Fibroblast of lung (primary cell): ENCODE measurements at places on chromosomes 12 and 14. TPM values are rescaled to one million over a fixed set of nuclear protein-coding genes. Genes with fewer than 3 reads are reported as not detected.
A peak's percentile ranks its signal among the peaks of the same experiment; 100 is the strongest.

DNA sequence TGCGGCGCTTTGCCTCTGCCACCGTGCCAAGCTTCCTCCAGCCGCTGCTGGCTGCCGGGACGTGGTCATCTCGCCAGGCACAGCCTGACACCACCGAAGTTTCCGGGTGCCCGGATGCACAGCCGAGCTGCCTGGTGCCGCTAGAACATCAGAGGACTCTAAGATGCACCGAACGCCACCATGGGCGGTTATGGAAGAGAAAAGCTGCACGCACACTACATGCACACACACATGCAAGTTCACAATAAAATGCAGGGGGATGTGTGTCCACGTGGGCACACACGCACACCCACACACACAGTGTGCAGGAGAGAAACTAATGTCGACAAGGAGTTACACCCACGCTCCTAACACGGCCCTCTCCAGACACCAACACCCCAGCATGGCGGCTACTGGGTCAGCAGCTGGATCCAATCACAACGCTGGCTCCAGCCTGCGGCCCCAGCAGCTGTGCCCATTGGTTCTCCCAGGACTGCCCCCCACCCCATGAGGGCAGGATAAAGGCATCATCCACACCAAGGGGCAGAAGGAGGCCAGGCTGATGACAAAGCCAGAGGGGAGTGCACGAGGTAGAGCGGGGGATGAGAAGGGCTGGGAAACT, 82.7 kb downstream of the BCL11B start:
- DNase-seq = no peak

DNA sequence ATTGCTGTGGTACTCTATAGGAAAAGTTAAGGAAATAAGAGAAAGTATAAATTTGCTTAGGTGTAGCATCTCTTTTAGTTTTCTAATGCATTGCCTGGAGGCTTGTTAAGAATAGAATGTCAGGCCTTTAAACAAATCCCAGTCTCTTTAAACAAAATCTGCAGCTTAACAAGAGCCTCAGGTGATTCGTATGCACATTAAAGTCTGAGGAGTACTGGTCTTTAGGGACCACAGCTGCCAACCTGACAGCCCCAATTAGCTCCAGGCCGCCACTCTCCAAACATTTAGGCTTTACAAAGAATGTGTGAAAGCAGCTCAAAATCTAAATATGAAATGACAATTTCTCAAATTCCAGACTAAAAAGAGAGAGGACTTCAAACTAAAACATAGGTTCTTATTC, 35.7 kb downstream of the PAWR start:
- no peak for DNase-seq

The SLCO1B1 gene
- not detected in 2 replicates for total RNA-seq

The CDKN1B gene
- total RNA-seq = 50.9 and 58.0 TPM in 2 replicates

DNA sequence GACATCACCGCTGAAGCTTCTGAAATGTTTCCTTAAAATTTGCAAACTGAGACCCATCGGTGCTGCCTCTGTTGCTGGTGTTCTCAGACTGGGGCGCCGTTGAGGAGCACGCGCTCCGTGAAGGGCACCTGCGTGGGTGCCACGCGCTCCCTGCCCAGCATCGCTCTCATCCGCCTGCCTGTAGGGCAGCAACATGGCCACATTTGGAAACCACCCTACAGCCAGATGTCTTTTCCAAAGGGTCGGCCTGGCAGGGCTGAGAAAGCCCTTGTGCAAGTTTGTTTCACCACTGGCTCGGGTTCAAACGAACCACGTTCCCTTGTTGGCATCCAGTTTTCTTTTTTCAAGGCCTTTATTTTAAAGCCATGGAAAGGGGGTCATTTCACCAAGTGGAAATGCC, 13.9 kb downstream of the ADGRD1 start:
- DNase-seq = no peak

- DNase-seq = peak; percentile 85
These were observed 9.4 kb downstream of the TNFRSF1A start for GRCh38 chr12:6332459-6332858.

- DNase-seq = no peak
These were observed 501.2 kb downstream of the PCNX1 start for GRCh38 chr14:71408362-71409030.

The ATP2B1 gene
- total RNA-seq = 101 and 141 TPM in 2 replicates

- DNase-seq = no peak
These were observed 102.8 kb upstream of the MUCL1 start for GRCh38 chr12:54751493-54751892.

The EML1 gene
- total RNA-seq = 36.2 and 74.5 TPM in 2 replicates

- DNase-seq = no peak
These were observed 127.0 kb downstream of the ADCK1 start for GRCh38 chr14:77926942-77927341.

The JPH4 gene
- total RNA-seq = not detected in 2 replicates

GRCh38 chr14:78512021-78512420, 341.8 kb downstream of the NRXN3 start:
- no peak for DNase-seq

DNA sequence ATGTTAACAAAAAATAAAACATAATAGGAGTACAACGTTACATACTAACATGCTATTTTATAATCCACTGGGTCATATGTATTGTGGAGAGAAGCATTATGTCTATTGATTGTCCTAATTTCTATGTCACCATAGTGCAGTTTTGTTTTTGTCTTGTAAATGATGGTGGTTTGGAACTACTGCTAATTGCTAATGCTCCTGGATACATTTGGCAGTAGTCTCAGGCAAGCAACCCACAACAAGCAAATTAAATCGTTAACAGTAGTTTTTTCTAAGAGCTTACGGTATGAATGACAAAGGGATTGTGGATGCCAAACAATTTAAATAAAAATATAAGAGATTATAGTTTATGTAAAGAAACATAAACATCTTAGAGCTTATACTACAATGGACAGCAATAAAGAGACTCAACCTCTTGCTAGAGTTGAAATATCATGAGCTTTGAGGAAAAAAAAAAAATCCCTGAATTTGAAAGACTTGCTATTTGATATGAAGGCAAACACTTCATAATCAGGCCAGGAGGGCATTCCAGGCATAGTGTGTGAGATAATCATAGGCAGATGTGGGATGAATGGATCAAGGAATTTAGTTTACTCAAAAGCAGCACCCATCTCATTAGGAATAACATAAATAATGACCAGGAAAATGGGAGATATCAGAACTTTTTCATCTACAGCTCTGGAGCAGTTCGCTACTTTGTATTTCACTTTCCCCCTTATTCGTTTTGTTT, 181.3 kb downstream of the CCDC59 start:
- DNase-seq = no peak

DNA sequence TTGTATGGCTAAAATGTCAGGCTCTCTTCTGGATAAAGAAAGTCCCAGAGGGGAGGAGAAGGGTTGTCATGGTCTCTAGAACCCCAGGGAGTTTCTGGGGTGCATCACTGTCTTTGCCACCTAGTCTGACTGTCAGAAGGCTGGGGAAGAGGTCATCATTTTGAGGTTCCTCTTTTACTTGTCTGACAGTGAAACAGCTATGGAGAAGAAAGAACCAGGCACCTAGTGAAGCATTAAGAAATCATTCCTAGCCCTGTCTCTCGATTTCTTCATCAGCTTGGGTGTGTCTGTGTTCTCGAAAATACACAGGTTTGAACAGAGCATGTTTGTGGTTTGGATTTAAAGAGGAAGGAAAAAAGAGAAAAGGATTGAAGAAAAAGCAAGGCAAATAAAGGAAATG, 158.7 kb upstream of the LRIG3 start:
- DNase-seq = no peak

GRCh38 chr12:568486-568885, 94.8 kb downstream of the NINJ2 start:
- DNase-seq = no peak

GRCh38 chr14:89239023-89239422, 178.0 kb downstream of the FOXN3 start:
- DNase-seq = no peak

GRCh38 chr12:124295431-124296058, 652 bp downstream of the RFLNA start:
- DNase-seq = no peak

DNA sequence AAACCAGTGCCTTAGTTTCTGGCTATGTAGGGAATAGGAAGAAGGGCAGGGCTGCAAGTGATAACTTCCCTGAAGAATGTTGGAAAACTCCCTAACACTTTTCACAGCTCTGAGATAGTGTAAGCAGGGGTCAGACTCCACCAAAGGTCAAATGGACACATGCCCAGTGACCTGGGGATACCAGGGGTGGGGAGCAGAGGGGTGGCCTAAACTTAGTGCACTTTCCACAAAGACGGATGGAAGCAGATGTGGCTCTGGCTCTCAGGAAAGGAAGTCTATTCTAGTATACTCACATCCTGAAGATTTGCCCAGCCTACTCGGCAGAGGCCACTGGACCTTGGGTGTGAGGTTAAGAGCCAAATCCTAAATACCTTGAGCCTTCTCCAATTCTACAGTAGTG, 285.8 kb downstream of the NUAK1 start:
- no peak for DNase-seq

- DNase-seq = no peak
These were observed 291.2 kb downstream of the ZFP36L1 start for GRCh38 chr14:68501614-68502052.

GRCh38 chr12:76031081-76031413, 529 bp downstream of the PHLDA1 start:
- DNase-seq = no peak

DNA sequence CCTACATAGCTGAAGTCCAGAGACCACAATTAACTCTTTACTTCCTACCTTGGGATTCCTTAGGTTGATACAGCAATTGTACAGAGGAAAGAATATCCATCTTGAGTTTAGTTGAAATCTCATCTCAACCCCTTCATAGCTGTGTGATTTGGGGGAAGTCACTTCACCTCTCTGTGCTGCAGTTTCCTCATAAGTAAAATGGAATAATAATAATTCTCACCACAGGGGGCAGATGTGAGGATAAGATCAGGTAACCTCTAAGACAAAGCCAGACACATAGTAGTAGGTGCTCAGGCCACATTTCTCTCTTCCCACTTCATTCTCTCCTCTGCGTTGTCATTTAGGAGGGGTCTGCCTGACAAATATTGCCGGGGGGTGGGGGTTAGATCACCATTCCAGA, 6.7 kb downstream of the FOXN4 start:
- DNase-seq = no peak

The SOAT2 gene
- total RNA-seq = under 0.01 TPM in 1 of 2 replicates, not detected in the other

The DBX2 gene
- not detected in 2 replicates for total RNA-seq

The ABHD4 gene
- 20.5 and 40.0 TPM in 2 replicates for total RNA-seq

GRCh38 chr12:50720085-50720484, 43.8 kb upstream of the ATF1 start:
- DNase-seq = peak; percentile 30

- DNase-seq = no peak
These were observed 86.5 kb downstream of the LRIG3 start for GRCh38 chr12:58833853-58834252.

DNA sequence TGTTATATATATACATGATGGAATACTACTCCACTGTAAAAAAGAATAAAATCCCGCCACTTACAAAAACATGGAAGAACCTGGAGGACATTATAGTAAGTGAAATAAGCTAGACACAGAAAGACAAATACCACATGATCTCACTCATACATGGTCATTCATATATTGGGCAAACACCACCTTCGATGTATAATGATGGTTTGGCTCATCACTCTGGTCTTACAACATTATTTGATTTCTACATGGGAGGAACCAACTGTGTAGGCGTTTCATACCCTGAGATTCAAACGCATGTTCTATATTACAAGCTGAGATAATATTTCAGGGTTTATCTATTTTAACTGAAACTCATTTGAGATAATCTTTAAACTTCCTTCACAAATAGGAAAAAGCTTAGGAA, 48.3 kb downstream of the ABCD2 start:
- DNase-seq = no peak

GRCh38 chr12:98870504-98870903, 225.4 kb downstream of the APAF1 start:
- no peak for DNase-seq

The SLC17A8 gene
- not detected in 2 replicates for total RNA-seq

DNA sequence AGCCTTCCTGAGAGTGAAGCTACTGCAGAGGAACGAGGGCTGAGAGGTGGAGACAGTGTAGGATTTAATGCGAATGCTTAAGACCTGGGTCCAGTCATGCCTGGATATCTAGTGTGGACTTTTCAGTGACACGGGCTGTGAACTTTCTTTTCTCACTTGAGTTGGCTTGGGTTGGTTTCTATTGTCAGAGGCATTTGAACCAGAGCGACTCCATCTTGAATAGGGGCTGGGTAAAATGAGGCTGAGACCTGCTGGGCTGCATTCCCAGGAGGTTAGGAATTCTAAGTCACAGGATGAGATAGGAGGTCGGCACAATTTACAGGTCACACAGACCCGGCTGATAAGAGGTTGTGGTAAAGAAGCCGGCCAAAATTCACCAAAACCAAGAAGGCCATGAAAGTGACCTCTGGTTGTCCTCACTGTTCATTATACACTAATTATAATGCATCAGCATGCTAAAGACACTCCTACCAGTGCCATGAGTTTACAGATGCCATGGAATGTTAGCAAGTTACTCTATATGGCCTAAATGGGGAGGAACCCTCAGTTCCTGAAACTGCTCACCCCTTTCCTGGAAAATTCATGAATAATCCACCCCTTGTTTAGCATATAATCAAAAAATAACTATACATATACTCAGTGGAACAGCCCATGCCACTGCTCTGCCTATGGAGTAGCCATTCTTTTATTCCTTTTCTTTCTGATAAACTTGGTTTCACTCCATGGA, 34.2 kb upstream of the TMCC3 start:
- no peak for DNase-seq

The KRT78 gene
- not detected in 2 replicates for total RNA-seq
